ENCODE measurements at places on chromosomes 1 and 21.

GRCh38 chr21:32412162-32413014 lies at the start of gene EVA1C:
TSS of gene EVA1C (plus strand) at chr21:32412706. CDS start at chr21:32412854, 148 bp downstream.
- DNase-seq = peak; percentile 71

DNA sequence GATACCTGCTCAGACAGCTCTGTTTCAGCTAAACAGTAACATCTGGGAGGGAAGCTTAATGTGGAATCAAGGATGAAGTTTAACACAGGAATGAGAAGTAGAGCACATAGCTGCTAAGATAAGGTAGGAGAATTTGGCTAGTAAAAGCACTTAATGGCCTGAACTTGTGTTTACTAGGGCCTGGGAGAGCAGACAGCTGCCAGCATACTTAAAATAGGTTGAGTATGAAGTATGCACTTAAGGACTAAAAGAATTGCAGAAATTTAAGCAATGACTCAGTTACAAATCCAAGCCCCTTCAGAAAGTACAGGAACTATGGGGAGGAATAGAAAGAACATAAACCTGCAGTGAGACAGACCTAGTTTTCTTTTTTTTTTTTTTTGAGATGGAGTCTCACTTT lies 53.0 kb downstream of the BACH1 start:
- DNase-seq = no peak

DNA sequence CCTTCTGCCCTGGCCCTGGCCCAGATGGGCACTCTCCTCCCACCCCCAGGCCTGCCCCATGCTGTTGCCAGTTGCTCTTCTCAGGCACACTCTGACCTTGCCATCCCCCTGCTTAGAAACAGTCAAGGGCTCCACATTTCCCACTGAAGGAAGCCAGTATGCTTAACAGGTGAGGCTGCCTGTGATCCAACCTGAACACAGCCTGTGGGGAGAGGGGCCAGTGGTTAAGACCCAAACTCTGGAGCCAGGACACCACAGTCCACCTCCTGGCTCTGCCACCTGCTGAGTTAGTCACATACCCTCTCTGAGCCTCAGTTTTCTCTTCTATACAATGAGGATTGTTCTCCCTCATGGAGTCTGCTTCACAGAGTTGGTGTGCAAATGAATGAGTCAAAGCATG lies 526.9 kb downstream of the MATN1 start:
- DNase-seq = no peak

- DNase-seq = no peak
Observed at GRCh38 chr1:47930210-47930840, 66.9 kb downstream of the TRABD2B start.

- DNase-seq = no peak
Observed at GRCh38 chr1:239537795-239538194, 151.4 kb downstream of the CHRM3 start.

- DNase-seq = no peak
Observed at GRCh38 chr1:247862756-247863155, 5.8 kb downstream of the TRIM58 start.

DNA sequence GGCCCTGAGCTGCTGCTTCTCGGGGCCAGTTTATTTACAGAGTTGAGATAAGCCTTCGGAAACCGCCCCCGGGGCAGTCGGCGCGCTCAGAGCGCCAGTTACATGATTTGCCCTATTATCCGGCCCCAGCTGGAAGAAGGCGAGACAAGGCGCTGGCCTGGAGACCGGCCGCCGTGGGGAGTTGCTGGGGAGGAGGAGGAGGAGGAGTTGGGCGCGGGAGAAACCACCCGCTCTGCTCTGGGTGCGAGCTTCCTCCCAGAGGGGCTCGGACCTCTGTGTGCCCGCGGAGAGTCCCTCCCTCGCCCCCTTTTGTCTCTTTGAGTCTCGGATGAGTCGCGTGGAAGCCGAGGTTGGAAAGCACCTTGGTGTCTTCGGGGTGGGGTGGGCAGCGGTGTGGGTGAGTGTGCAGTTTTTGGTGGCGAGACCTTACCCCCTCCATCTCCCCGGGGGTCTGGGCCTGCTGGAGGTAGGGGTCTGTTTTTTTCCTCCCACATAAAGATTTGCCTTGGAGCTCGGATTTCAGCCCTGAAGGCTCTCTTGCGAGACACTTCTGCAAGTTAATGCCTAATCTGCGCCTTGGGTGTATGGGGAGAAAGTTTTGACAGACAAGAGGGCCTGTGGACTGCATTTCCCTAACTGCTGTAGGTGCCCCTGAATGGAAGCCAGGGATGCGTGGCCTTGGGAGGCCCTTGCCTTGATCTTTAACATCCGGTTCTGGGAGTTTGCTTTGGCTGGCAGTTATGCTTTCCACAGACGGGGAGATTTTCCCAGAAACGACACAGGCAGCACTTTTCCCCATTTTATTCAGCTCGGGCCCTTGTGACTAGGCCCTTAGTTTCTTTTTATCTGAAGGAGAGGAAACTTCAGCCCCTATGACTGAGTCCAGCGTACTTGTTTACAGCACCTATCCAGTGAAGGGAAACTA lies 80.0 kb downstream of the NDUFS5 start:
- peak; percentile 26 for DNase-seq

GRCh38 chr1:147434921-147435320 lies 106.4 kb upstream of the BCL9 start:
- DNase-seq = no peak

- peak; percentile 16 for DNase-seq
Observed at GRCh38 chr1:23424293-23425192, at the start of gene TCEA3. TSS of gene TCEA3 (minus strand) at chr1:23424748. CDS start at chr1:23424633, 115 bp downstream.

DNA sequence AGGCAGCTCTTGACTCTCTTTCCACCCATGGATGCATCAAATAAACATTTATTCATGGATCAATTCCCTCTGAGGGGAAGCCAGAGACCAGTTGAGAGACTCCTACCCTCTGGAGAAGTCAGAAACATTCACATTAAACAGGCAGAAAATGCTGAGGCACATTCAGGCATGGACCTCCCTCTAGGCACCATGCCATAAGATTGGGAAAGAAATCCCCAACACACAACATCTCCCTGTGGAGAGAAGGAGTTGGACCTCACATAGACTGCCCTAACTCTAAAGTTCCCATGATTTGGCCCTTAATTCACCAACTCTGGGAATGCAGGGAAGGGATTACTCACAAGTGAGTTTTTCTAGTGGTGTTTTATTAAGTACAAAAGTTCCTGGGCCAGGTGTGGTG lies 415.3 kb upstream of the C1orf87 start:
- no peak for DNase-seq

DNA sequence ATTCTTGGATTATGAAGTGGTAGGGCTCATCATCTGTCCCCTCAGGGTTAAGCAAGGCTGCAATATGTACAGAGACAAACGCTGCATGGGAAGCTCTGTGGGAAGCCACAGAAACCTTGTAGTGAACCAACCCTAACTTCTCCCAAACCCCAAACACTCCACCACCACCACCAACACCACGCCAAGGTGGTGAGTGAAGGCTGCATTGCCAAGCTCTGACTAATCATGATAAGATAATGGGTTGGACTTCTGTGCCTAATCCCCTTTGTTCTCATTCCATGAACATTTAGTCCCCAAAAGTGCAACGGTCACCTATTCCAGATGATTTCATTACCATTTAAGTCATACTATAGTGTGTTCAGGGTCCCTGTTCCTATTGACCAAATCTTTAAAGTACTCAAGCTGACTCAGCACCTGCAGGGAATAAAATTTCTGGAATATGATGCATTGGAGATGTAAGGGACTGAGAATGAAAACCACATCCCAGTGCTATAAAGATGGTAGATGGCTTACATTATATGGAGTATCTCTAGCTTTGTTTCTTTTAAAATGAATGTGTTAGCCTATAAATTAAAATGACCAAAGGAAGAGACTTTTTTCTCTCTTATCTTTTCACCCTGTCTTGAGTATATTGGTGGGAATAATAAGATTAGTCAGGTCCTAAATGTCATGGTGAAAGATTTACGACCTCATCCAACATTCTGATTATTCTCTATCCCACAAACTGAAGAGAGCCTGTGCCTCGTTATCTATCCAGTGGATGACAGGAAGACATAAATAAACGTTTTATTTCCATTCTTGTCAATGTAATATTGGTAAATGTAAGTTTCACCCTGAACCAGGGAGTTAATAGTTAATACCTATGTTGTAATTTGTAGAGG lies 22.6 kb upstream of the PLD5 start:
- DNase-seq = no peak

DNA sequence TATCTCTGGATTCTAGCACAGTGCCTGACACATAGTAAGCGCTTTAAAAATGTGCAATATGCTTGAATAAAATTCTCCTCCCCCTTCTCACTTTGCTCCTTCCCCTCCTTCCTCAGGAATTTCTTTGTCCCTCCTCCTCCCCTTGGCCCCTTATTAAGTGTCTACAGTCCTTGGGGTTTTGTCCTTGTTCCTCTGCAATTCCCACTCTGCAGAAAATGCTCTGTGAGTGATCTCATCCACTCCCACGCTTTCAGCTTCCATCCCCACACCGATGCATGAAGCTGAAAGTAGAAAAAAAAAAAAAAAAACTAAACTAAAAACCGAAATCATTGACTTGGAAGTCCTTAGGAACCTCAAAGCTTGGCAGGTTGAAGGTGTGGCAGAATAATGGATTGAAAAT lies 273.6 kb downstream of the RRAGC start:
- no peak for DNase-seq

GRCh38 chr1:54888080-54888733 lies 1.2 kb upstream of the DHCR24 start:
- no peak for DNase-seq

GRCh38 chr1:111227851-111228747 lies 586 bp downstream of the CHI3L2 start:
- no peak for DNase-seq

- DNase-seq = no peak
Observed at GRCh38 chr1:153058826-153059784, 1.8 kb upstream of the SPRR2A start.

- DNase-seq = no peak
Observed at GRCh38 chr1:54986533-54986932, 6.1 kb downstream of the TMEM61 start.

- no peak for DNase-seq
Observed at GRCh38 chr1:235863699-235864093, 3.0 kb downstream of the LYST start.

- DNase-seq = no peak
Observed at GRCh38 chr1:71494163-71494562, 413.3 kb upstream of the ZRANB2 start.

DNA sequence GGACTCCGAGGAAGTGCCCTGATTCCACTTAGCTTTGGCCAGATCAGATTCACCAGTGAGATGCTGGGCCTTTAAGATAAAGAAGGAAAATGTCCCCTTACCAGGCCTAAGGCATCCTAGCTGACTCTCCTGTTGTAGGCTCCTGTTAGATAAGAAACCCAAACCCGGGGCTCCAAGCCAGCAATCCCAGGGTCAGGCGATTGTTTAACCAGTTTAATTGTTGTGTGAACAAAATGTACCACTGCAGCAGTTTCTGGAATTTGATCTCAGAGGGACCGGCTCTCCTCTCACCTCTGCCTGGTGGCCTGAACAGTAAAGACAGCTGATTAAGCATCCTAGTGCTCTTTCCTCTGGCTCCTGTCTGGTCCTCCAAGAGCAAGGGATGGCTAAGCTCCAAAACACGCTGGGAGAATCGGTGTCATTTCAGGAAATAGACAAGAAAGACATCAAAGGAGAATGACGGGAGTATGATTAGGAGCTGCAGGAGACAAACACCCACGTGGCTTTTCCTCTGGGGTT lies 9.3 kb upstream of the KLHDC8A start:
- DNase-seq = no peak

DNA sequence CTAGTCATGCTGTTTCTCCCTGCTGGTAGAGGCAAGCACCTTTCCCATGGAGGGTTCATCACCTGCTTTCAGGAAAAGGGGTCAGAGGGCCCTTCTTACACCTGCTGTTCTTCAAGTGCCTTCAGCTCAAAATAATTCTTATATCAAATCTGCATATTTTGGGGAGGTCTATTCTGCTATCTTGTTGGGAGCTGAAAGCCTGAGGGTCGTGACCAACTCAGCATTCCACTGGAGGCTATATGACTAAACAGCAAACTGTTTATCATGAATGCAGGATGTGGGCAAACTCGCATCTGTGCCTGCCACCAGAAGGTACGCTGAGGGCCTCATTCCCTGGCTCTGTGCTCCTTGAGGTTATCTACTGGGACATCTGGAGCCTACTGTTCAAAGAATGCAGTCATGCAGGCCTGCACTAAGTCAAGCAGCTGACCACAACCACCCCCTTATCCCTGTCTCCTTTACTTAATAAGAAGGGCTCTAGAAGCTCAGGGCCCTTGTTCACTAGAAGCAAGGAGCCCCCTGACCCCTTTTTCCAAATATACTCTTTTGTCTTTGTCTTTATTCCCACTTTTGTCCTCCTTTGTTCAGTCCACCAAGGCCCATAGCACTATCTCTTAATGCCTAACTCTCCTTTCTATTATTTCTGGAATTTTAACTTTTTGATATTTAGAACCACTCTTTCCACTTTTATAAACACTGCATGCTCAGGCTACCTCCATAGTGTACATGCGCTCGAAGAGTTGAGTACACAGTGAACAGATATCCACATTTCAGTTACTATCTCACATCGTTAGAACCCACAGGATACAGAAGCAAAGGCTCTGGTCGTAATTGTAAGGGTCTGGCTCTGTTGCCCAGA lies 4.5 kb upstream of the TRIM17 start:
- DNase-seq = no peak
